CD4-positive, alpha-beta T cell treated with Interleukin-10 for 1 hour (primary cell): ENCODE measurements at places on chromosomes 3 and 15.

DNA sequence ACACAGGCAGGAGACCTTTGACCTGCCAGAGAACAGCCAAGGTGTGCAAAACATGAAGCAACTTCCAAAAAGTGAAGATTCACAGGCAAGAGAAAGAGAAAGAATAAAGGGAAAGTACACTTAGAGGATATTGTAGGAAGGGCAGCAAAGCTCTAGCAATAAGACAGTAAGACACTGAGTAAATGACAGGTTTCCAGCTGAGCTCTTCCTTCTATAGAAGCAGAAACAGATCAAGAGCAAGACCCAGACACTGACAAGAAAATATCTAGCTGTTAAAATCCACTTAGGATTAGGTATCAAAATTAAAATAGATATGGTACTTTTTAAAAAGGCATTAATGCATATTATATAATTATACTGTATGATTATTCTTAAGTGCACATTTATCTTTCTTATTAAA, 333.4 kb downstream of the RAP2B start:
- no peak for DNase-seq

DNA sequence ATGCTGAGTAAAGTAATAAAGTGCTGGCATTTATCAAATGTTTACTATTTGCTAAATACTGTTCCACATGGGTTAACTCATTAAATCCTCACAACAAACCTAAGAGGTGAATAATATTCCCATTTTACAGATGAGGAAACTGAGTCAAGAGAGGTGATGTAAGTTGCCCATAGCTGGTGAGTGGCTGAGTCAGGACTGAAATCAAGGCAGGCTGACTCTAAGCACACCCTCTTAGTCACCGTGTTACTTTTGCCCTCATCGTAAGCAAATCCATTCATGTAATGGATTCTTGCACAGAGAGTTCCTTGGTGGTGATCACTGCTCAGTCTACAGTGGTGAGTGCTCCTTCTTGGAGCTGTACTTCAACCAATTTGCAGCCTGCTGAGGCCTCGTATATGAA, 28.9 kb upstream of the PTX3 start:
- no peak for DNase-seq

DNA sequence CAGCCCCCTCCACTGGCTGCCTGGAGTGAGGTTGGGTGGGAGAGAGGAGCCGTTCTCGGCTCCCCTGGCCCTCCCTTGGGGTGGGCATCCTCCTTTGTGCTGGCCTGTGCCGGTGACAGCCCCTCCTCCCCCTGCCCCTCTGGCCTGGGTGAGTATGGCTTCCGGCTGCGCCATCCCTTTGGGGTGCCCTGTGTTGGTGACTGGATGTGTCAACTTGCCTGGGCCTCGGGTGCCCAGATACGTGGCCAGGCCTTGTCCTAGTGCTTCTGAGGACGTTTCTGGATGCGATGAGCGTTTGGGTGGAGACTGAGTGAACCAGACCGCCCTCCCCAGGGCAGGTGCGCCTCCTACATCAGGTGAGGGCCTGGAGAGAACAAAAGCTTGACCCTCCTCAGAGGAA, 59.7 kb downstream of the PLXNA1 start:
- DNase-seq = no peak

- DNase-seq = no peak
Measured at GRCh38 chr3:123039178-123039577, 11.6 kb upstream of the SEMA5B start.

- no peak for DNase-seq
Measured at GRCh38 chr3:124916837-124917409, 17.6 kb downstream of the MUC13 start.
